Activated T-helper 17 cell treated with anti-CD3 and anti-CD28 coated beads, Interleukin-2, amount 50 U/mL, for 72 hours (primary cell): ENCODE measurements at places on chromosomes 12 and 14. TPM values are rescaled to one million over a fixed set of nuclear protein-coding genes. Genes with fewer than 3 reads are reported as not detected.

DNA sequence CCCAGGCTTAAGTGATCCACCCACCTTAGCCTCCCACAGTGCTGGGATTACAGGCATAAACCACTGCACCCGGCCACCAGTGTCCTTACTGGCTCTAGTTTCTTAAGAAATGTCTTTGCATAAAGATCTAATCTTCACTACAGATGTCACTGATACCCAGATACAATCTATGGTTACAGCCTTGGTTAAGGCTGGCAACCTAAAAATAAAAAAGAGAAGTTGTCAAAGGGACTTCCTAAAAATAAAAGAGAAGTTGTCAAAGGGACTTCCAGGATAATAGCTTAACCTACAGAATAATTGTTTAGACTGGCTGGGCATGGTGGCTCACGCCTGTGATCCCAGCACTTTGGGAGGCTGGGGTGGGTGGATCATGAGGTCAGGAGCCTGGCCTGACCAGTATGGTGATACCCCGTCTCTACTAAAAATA is 27.6 kb downstream of the ETFBKMT start:
- no peak for ATAC-seq

GYS2 gene
- total RNA-seq: not detected

KERA gene
- not detected for total RNA-seq

PRB3 gene
- total RNA-seq: not detected

- ATAC-seq: no peak
Observed at GRCh38 chr12:79411791-79412190, 279.0 kb downstream of the PAWR start.

- no peak for ATAC-seq
Observed at GRCh38 chr14:81363746-81364378, 36.3 kb downstream of the STON2 start.

- ATAC-seq: no peak
Observed at GRCh38 chr12:49190974-49191373, 2.1 kb upstream of the TUBA1A start.

DNA sequence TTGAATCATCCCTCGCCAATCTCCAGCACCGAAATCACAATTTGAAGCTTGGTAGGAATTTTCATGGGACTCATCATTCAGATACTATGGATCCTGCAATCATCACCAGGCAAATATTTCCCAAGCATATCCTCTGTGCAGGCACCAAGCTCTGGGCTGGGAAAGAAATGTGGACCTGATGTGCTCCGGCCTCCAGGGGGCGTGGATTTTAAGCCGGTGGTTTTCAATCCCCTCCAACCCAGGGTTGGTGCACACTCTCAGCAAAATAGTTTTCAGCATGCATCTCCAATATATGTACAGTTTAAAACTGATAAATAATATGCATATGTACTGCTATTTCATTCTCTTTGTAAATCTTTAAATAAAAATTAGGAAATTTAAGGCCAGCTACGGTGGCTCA is 98.9 kb downstream of the RBM19 start:
- no peak for ATAC-seq

DNA sequence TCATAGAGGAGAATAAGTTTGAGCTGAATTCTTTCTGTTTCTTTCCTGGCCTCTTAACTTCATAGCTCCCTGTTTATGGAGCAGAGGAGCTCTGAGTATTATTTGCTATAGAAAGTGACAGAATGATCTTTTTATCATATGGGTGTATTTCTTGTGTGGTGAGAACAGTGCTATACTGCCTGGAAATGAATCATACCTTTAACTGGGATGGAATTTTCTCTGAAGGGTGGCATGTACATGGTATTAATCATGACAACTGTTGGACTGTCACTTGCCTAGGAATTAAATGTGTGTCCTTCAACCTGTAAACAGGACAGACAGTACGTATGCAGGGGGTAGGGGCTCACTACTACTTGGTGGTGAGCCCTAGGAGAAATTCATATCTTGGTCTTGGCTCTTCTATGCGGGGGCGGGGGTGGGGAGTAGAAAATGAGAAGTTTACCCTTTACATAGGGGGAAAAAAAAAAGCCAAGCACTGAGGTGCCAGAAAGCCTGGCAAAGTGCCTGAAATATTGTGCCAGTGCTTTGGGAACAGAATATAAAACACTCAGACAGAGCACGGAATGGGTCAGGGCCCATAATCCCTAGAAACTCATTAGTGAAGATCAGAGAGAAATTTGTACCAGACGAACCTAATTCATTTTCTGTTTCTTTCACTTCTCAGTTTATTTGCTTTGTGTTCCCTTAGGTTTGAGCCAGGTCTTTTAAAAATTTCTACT is 33.8 kb downstream of the ARMH4 start:
- ATAC-seq: no peak

DNA sequence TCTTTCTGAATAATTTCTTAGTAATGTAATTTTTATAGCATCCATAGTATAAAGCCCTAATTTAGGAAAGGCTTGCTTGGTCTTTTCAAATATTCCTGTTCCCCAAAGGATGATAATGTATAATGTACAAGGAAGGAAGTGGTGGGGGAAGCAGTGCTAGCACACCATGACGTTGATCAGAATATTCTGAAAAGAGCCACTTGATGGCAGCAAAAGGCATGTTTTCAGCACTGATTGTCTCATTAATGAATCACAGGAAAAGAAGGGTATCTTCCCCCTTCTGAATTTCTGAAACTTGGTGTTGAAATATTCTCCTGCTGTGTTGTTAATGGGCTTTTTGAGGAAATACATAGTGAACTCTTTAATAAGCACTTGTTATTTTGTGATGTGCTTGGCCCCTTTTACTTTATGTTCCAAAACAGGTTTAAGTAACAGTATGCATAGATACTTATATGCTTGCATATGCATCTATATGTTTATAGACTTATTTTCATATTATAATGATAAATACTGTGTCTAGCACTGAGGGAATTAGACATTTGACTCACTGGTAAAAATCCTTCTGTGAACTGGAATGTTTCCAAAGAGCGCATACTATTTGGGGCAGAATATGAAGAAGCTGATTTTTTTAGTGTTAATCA is 122.0 kb downstream of the TMEM117 start:
- ATAC-seq: peak; percentile 37

DNA sequence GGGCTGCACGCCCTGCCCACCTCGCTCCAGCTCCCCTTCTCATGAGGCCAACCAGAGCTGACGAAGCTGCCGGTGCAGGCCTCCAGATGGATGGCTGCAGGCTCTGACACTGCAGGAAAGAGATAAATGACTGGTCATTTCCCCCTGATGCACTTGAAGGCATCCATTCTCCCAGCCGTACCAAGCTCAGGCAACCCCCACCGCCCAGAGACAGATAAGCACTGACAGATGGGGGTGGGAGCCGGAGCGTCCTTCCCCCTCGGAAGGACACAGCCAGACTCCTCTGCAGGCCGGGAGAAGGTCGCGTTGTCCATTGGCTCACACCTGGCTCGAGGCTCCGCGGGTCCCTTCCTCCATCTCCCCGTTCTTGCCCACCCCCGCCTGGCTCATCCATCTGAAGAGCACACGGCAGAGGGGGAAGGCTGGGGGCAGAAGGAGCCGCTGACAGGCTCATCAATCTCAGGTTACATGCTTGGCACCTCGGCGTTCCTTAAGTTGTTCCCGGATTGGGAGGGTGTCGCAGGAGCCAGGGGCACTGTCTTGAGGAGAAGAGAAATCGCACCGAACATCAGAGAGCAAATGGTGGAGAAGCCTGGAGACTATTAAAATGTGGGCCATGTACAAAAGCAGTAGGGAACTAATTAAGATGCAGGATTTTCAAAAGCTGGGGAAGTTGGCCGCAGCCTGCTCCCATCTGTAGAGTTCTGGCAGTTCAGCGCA is 151.6 kb downstream of the DPF3 start:
- no peak for ATAC-seq

RD3L gene
- not detected for total RNA-seq

DNA sequence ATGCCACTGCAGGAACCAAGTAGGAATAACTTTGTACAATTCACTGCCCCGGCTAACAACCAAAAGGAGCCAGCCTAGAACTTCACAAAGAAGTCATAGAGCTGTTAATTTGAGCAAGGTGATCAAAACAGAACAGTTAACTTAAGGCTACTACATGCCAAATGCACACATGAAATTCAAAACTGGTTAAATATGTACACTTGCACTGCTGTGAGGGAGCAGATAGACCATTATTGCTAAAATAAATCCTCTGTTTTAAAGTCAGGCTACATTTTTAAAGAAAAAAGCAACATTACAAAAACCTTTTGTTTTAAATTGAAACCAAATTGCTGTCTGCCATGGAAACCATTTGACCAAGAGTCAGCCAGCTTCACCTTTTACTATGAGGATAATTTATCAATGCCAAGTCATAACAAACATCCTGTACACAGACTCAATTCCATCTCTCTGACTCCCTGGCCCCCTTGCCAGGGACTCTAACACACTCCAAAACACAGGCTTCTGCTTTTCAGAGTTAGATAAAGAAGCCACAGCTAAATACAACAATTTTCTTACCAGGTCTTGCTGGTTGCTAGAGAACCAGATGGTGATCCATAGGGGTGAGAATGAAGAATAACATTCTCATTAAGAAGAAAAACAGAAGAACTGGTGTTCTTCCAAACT is 84.0 kb downstream of the LRP6 start:
- no peak for ATAC-seq

TEX52 gene
- total RNA-seq: 0.35 TPM

MTRFR gene
- total RNA-seq: 32.3 TPM

SLCO1B3 gene
- total RNA-seq: not detected

DNA sequence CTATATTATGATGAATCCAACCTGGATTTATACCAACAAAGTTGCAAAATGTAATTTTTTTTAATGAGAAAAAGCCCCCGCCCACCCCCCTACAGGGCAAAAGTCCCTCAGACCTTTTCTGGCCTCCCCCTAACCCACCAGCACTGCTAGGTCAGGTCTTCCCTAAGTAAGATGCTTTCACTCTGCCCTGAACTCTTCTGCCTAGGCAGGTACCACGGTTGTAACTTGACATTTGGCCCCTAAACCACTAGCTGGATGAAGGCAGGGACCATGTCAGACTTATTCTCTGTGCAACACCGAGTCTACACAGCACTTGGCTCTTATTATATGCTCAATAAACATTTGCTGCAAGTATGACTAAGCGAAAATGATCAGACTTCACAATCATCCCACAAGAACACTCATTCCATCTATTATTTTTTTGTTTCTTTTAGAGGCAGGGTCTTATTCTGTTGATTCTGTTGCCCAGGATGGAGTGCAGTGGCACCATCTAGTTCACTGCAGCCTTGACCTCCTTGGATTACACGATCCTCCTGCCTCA is 63.2 kb downstream of the SPRING1 start:
- ATAC-seq: no peak

GRCh38 chr12:19963972-19964371 is 404.4 kb upstream of the PDE3A start:
- no peak for ATAC-seq

APOF gene
- not detected for total RNA-seq

ENTPD5 gene
- 10.4 TPM for total RNA-seq

TEX22 gene
- 0.95 TPM for total RNA-seq

- ATAC-seq: no peak
Observed at GRCh38 chr14:23617539-23617938, 18.6 kb upstream of the DHRS2 start.

DCP1B gene
- total RNA-seq: 19.7 TPM

ALG10 gene
- 23.1 TPM for total RNA-seq

GARIN6 gene
- total RNA-seq: not detected

CAPS2 gene
- total RNA-seq: 6.0 TPM

GRCh38 chr12:69007101-69007854 is 74.3 kb upstream of the CPM start:
- ATAC-seq: peak; percentile 84

NXPH4 gene
- total RNA-seq: 0.34 TPM
